ENCODE measurements at places on chromosomes 6 and 20.

- DNase-seq = no peak
- peaks cover 7% of the 10 kb centered on the region for H3K4me1 ChIP-seq
- no peak overlapping the region for H3K27ac ChIP-seq
Observed at GRCh38 chr6:87820343-87820984, 118.4 kb upstream of the AKIRIN2 start.

DNA sequence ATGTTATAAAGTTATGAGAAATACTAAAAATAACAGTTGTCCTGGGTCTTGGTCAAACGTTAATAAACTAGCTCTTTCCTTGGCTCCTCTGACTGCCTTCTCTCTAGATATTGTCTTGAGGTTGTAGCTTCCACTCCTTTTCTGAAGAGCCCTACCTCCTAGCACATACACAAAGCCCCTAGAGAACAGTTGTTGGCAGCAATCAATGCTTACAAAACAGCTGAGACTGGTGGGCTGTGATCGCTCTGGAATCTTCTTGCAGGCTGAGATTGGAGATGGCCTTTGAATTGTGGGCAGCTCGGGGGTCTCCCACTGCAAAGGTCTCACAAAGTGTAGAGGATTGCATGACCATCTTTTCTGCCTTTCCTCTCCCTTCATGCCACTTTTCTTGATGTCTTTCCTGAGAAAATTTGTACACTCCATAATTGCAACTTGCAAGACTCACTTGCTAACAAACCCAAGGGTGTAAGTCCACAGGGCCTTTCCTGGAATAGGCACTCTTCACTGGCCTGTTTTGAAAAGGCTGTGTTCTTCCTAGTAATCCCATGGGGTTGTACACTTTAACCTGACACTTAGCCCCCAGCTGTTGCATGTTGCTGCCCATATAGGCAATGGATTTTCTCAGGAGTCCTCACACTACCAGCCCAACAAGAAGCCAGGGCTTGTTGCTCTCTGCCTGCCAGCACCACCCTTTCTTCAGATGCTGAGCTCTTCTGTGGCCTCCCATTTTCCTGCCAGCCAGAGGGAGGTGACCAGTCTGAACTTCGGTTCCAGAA lies 99.9 kb downstream of the TCP11 start:
- no peak overlapping the region for H3K4me3 ChIP-seq
- no peak overlapping the region for H3K27ac ChIP-seq
- no peak for DNase-seq
- no peaks in the 10 kb centered on the region for H3K27me3 ChIP-seq

DNA sequence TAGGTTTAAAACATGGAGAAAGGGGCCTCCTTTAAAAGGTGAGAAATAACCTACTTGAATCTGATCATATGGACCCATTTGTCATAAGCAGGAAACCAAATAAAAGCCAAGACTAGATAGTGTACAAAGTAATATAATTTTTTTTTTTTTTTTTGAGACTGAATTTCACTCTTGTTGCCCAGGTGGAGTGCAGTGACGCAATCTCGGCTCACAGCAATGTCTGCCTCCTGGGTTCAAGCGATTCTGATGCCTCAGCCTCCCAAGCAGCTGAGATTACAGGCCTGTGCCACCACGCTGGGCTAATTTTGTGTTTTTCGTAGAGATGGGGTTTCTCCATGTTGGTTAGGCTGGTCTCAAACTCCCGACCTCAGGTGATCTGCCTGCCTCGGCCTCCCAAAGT lies 89.2 kb downstream of the SASH1 start:
- no peak overlapping the region for H3K27ac ChIP-seq
- H3K27me3 ChIP-seq = peaks cover 10% of the 10 kb centered on the region
- no peaks in the 10 kb centered on the region for H3K4me1 ChIP-seq
- H3K4me3 ChIP-seq = no peak overlapping the region
- no peaks in the 10 kb centered on the region for H3K36me3 ChIP-seq

DNA sequence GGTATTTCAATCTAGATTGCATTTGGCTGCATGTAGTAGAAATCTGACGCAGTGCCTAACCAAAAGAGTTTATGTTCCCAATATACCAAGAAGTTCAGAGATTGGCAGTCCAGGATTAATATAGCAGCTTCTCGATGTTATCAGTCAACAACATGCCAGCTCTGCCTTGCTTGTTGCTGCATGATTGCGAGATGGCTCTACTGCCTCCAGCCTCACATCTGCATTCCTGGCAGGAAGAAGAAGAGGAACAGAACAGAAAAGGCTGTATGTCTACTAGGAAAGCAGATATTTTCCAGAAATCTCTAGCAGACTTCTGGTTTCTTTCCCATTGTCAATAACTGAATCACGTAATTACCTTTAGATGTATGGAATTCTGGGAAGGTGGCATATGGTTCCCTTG lies 60.8 kb downstream of the SLC35D3 start:
- H3K36me3 ChIP-seq = peaks cover 4% of the 10 kb centered on the region
- peaks cover 3% of the 10 kb centered on the region for H3K4me1 ChIP-seq
- no peak overlapping the region for H3K27ac ChIP-seq
- no peak for DNase-seq
- H3K4me3 ChIP-seq = no peak overlapping the region
- H3K27me3 ChIP-seq = peaks cover 37% of the 10 kb centered on the region

DNA sequence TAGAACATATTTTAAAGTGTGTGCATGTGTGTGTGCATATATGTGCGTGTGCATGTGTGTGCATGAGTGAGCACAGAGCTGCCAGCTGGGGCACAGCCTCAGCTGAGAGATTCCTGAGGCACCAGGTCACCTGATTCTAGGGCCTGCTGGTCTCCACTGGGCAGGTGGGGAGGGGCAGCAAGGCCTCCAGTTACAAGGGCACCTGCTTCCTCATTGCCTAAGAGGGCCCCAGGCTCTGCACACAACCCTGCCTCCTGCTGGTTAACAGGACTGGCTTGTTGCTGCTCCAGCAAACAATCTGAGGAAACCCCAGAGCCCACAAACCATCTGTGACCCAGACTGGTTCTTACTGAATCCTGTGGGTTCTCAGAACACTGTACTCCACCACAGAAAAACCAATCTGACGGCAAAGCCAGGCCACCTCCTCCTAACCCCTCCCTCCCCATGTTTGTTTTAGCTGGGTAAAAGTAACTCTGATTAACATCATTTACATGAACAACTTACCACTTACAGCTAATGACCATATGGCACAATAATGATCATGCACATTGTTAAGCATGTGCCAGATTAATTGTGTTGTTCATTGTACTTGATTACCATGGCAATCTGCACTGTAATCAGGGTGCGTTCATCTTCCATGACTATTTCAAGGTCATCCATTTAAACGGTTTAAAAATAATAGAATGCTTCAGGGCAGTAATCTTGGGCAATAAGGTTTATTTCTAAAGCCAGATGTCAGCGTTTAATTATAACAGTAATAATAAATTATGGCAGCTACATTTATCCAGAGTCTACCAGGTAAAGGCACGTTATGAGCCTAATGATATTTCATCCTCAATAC lies 23.1 kb upstream of the UBE2J1 start:
- peak overlapping the region; percentile 53 for H3K27ac ChIP-seq
- H3K4me3 ChIP-seq = no peak overlapping the region
- peak; percentile 15 for DNase-seq
- no peaks in the 10 kb centered on the region for H3K36me3 ChIP-seq

DNA sequence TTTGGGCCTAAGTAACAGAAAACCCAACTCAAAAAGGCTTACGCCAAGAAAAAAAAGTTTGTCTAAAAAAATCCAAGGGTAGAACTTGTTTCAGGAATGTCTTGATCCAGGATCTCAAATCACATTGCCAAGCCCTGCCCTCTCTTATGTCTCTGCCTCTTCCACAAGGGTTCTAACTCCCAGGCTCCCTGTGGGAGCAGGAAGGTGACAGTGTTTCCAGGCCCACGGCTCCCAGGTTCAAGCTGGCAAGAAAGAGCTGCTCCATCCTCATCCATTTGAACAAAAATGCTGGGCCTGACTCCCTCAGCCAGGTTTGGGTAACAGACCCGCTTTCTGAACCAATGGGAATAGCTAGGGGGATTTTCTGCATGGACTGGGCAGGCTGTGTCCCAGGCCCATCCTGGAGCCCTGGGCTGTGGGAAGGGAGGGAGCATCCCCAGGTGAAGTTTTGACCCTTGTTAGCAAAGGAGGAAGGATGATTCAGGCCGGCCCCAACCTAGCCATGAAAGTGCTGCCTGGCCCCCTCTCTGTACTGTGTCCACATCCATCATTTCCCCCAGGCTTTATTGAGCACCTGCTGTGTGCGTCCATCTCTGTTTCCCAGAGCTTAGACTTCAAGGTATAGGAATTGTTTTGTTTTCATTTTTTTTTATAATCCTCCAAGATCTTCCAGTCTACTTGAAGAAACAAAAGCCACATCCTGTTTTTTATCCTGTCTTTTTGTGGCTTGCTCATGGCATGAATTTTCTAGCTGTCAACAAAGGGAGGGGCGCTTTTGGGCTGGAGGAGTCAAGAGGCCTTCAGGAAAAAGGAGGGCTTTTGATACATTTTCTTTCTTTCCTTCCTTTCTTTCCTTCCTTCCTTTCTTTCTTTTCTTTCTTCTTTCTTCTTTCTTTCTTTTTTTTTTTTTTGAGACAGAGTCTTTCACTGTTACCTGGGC lies 159.8 kb downstream of the TFAP2C start:
- no peak overlapping the region for H3K27ac ChIP-seq
- no peaks in the 10 kb centered on the region for H3K36me3 ChIP-seq
- DNase-seq = no peak
- H3K4me1 ChIP-seq = no peaks in the 10 kb centered on the region
- no peak overlapping the region for H3K4me3 ChIP-seq

DNA sequence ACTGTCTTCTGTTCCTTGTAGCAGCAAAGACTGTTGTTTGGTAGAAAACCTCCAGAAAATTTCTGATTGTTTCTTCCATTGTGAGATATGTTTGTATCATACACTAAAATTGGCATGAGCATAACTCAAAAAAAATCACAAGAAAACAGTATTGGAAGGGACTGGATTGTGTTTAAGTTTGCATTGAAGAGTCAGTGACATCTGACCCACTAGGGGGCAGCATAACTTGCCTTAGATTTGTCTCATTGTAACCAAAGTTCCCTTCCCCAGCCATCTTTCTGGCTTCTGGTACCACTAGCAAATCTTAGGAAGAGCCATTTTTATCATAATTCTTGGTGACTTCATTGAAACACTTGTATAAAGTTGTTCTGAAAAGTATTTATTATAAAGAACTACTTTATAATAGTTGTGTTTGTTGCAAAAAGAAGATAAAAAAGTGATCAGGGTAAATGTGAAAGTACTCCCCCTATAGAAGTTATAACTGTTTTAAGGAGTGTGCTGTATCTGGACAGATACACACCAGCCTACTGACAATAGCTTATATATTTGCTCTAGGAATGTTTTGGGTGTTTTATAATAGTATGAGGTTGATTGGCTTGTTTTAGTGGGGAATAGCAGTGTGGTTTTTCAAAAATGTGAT lies 7.7 kb downstream of the CSTF1 start:
- H3K36me3 ChIP-seq = peaks cover 5% of the 10 kb centered on the region
- DNase-seq = peak; percentile 56
- H3K4me3 ChIP-seq = peak overlapping the region; percentile 19
- H3K4me1 ChIP-seq = peaks cover 9% of the 10 kb centered on the region
- H3K27me3 ChIP-seq = no peaks in the 10 kb centered on the region
- peak overlapping the region; percentile 69 for H3K27ac ChIP-seq

- no peaks in the 10 kb centered on the region for H3K36me3 ChIP-seq
- no peak for DNase-seq
- H3K27ac ChIP-seq = no peak overlapping the region
Observed at GRCh38 chr6:75089151-75089897, 116.5 kb downstream of the COL12A1 start.

- H3K36me3 ChIP-seq = peaks cover 5% of the 10 kb centered on the region
- no peak for DNase-seq
- no peak overlapping the region for H3K27ac ChIP-seq
- peaks cover 27% of the 10 kb centered on the region for H3K27me3 ChIP-seq
Observed at GRCh38 chr6:25248123-25248522, 31.1 kb upstream of the CARMIL1 start.

DNA sequence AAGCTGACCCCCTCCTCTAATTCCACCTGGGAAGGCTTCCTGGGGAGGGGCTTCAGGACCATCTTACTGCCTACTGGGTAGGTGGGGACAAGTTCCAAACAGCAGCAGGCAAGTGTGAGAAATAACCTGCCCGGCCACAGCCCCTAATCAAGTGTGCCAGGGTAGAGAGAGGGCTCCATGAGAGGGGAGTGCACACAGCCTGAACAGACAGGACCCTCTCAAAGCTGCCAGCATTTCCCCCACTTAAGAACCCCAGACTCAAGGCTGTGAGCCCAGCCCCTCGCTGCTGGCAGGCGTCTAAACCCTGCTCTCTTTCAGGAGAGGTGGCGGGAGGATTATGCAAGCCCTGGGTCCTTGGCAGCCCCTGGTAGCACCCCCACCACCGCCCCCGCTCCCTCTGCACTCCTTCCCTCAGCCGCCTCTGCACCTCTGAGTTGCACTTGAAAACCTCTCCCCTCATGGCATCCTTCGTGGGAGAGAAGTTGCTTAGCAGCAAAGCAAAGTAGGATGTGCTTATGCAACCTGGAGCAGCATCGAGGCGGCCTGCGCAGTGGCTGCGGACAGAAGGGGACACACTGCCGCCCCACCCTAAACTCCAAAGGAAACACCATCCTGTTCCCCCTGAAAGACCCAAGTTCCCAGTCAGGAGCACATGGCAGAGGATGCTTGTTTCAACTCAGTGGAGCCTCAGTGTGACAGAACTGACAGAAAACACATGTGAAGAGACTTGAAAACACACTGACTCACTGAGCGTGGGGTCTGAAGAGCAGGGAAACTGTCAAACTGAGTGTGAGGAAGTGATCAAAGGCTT lies 10.5 kb downstream of the DDRGK1 start:
- H3K27ac ChIP-seq = no peak overlapping the region
- peaks cover 19% of the 10 kb centered on the region for H3K4me1 ChIP-seq
- peaks cover 21% of the 10 kb centered on the region for H3K36me3 ChIP-seq
- no peak for DNase-seq
- H3K27me3 ChIP-seq = no peaks in the 10 kb centered on the region

DNA sequence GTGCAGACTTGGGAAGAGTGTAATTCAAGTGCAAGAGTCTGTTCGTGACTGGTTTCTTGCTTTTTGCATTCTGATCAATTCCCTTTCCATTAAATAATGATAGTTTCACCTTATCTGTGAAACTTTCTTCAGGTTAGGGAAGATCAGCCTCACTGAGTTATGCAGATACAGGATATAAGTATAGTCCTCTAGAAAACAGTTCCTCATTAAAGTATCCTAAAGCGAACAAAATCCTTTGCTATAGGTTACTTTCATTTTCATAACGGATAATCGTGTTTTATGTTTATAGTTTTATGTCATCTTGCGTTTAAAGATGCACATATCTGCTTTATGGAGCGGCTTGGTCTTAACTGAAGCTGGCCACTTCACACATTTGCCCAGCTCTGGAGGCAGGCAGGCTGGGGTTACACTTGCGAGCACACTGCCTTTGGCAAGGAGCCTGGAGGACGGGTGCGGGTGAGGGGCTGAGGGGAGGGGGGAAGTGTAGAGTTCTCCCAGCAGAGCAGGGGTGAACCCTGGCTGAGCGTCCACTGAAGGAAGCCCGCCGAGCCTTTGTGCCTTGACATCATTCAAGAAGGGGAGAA lies 123.5 kb upstream of the IFNGR1 start:
- H3K4me3 ChIP-seq = peak overlapping the region; percentile 87
- no peak for DNase-seq
- no peaks in the 10 kb centered on the region for H3K36me3 ChIP-seq
- H3K27me3 ChIP-seq = no peaks in the 10 kb centered on the region

GRCh38 chr20:37714978-37715672 lies 21.3 kb downstream of the CTNNBL1 start:
- H3K27ac ChIP-seq = no peak overlapping the region
- no peak overlapping the region for H3K4me3 ChIP-seq
- H3K4me1 ChIP-seq = peaks cover 33% of the 10 kb centered on the region
- no peak for DNase-seq
- H3K27me3 ChIP-seq = no peaks in the 10 kb centered on the region
- peaks cover 6% of the 10 kb centered on the region for H3K36me3 ChIP-seq
